ENCODE measurements at places on chromosomes 6 and 20. TPM values are rescaled to one million over a fixed set of nuclear protein-coding genes. Genes with fewer than 3 reads are reported as not detected.

The DEFB124 gene
- total RNA-seq = not detected

The SMAP1 gene
- total RNA-seq = 7.7 TPM

The HDGFL1 gene
- not detected for total RNA-seq

The CYP39A1 gene
- 0.11 TPM for total RNA-seq

The PRSS16 gene
- total RNA-seq = 3.5 TPM

The MEP1A gene
- total RNA-seq = not detected

The THBS2 gene
- 2.2 TPM for total RNA-seq

The COL20A1 gene
- total RNA-seq = 0.41 TPM

The TCP1 gene
- total RNA-seq = 216 TPM

The NHLRC1 gene
- 0.40 TPM for total RNA-seq

The KCNQ5 gene
- 5.9 TPM for total RNA-seq

The SIM1 gene
- total RNA-seq = not detected

The IL22RA2 gene
- not detected for total RNA-seq
